ENCODE measurements at places on chromosomes 2 and 18. TPM values are rescaled to one million over a fixed set of nuclear protein-coding genes. Genes with fewer than 3 reads are reported as not detected.

GRCh38 chr2:81650048-81650971 lies 1345.8 kb upstream of the LRRTM1 start:
- no peak for DNase-seq

DNA sequence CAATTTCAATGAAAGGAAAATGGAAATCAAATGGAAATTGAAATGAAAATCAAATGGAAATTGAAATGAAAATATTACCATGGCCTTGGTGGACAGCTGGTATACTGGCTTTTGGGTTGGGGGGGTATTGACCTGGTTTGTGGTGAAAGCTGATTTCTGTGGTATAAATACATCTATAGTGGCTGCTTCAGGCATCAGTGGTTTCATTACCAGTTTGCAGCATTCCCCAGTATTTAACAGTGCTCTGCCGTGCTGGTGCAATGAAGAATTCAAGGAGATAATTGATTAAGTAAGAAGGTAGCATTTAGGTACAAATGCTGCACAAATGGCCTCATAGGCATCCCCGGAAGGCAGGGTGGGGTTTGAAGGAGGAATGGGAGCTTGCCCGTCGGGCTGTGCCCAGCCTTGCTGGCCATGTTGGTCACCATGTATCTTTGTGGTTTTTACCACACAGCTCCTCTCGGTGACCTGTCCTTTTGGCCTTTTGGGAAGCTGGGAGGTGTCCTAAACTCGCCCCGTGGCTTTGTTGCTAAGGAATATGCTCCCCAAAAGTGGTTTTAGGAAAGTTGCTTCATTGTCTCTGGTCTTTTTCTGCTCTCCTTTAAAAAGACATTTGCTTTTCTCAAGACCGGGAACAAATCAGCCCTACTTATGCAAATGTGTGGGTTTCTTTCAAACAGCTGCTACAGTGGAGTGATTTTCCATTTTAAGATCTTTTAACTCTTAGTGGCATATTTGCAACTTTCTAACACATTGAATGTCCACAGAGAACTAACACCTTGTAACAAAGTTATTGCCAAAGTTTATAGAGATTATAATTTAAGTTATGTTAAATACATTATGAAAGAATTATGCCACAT lies 28.6 kb downstream of the SNTG2 start:
- no peak for DNase-seq

DNA sequence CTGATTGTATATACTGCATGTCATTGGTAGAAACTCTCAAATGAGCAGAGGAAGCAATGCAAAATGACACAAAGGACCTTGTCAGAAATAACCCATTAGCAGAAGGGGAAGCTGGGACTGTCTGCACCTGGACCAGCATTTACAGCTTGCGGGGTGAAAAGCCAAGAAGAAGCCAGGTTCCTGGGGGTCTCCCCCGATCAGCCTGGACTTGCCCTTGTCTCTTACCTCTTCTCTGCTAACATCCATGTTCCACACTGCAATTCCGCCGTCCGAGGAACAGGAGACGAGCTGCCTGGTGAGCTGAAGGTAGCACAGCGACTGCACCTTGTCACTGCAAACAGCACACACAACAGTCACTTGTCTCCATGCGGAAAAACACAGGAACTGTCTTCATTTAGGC lies 51.1 kb downstream of the WDFY1 start:
- DNase-seq = no peak

GRCh38 chr2:235343156-235343774 lies 150.6 kb upstream of the AGAP1 start:
- no peak for DNase-seq

- DNase-seq = no peak
These were observed 563 bp upstream of the POLE4 start for GRCh38 chr2:74957886-74958273.

GRCh38 chr18:9365406-9365805 lies 30.8 kb downstream of the TWSG1 start:
- DNase-seq = no peak

GRCh38 chr2:219332542-219332941 lies at the start of gene RESP18:
TSS of gene RESP18 (minus strand) at chr2:219332744.
- no peak for DNase-seq

DNA sequence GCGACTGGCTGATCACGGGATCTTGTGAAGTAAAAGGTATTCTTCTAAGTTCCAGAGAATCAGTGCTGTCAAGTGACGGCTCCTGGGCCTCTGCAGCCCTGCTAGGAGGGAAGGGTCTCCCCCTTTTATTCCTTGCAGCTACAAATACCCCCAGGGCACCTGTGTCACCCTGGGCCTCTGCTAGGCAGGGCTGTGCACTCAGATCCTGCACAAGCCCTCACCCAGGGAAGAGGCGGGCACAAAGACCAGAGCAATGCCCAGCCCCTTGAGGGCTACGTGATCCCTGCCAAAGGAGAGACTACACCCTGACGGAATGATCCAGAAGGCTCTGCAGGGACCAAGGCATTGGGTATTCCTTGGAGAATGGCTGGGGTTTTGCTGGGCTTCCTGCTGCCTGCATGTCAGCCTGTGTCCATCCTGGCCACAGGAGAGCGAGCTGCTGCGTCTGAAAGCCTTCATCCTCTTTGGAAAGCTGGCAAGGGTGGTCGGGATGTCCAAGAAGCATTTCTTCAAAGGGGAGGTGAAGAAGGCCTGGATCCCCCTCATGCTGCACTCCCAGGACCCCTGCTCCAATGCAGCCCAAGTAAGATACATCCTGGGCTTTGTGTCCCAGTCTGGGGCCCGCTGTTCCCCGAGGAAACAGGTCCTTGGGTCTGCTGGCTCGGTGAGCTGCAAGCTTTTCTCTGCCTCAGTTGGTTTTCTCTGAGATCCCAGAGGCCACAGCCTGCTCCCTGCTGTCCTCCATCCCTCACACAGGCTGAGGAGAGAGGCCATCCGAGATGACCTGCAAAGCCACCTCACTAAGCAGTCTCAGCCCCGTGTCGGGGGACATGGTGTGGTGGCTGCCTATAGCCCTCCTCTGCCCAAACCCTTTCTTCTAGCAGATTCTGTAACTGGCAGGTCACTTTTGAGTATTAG lies 24.9 kb downstream of the HJURP start:
- no peak for DNase-seq

- DNase-seq = peak; percentile 76
These were observed 80.3 kb downstream of the TPO start for GRCh38 chr2:1493431-1494126.

GRCh38 chr2:15968280-15969178 lies 28.2 kb downstream of the MYCN start:
- DNase-seq = no peak

The DYNAP gene
- total RNA-seq = not detected

The CSRNP3 gene
- total RNA-seq = 2.7 TPM

The STPG4 gene
- total RNA-seq = 0.47 TPM

The SLC4A5 gene
- total RNA-seq = 2.2 TPM

The EVX2 gene
- total RNA-seq = not detected

The NOSTRIN gene
- 52.7 TPM for total RNA-seq

The CNTNAP5 gene
- total RNA-seq = 0.08 TPM

All from left colon (tissue), 2 donors.